Mesothelial cell of epicardium (in vitro differentiated cells): ENCODE measurements at places on chromosomes 4 and X. TPM values are rescaled to one million over a fixed set of nuclear protein-coding genes. Genes with fewer than 3 reads are reported as not detected.

HPSE gene
- 0.80 to 1.0 TPM (median 0.97 TPM) in 3 replicates for total RNA-seq

FGFBP1 gene
- total RNA-seq = 0.96 to 1.6 TPM (median 1.2 TPM) in 3 replicates

JAKMIP1 gene
- total RNA-seq = not detected in 3 replicates

DOK7 gene
- total RNA-seq = 4.0 to 4.8 TPM (median 4.5 TPM) in 3 replicates

GLRA2 gene
- total RNA-seq = not detected in 3 replicates

SPANXN3 gene
- total RNA-seq = not detected in 3 replicates

NEXMIF gene
- total RNA-seq = 0.18 to 0.20 TPM (median 0.18 TPM) in 3 replicates

FAM47C gene
- not detected in 3 replicates for total RNA-seq
